Activated naive CD8-positive, alpha-beta T cell treated with anti-CD3 and anti-CD28 coated beads, Interleukin-2, amount 50 U/mL, for 24 hours (primary cell): ENCODE measurements at places on chromosomes 6 and 20.

GRCh38 chr6:14707971-14708465, 537.9 kb upstream of the JARID2 start:
- DNase-seq, result no peak
- peaks cover 57% of the 10 kb centered on the region for H3K4me1 ChIP-seq
- H3K36me3 ChIP-seq, result peaks cover 2% of the 10 kb centered on the region

DNA sequence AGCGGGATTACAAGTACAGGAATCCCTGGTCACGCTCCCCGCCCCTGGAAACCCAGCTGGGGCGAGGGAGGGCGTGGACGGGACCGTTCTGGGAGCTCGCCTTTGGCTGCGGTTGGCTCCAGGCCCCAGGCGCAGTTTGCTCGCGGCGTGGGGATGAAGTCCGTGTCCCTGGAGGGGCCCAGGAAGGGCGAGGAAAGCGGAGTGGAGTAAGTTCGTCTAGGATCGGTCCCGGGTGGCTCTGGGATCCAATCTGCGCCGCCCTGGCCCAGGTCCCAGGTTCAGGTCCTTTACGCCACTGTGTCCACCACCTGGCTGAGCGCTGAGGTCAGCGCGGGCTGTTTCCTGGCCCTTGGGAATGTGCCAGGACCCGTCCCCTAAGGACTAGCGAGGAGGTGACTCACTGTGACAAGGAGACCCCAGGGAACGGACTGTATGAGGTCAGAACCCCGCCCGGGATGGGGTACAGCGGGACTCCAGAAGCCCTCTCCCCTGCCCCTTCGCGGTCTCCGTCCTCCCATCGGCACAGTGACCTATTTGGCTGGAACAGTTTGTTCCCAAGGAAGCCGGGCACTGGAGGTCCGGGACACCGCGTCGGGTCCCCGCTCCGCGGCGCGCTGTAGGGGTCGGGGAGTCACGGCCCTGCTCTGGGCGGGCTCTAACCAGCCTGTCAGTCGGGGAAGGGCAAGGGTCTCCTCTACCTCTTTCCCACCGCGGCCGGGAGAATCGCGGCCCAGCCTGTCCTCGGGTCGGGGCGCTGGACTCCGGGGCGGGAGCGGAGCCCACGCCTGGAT, 724 bp downstream of the CDKN1A start:
- H3K4me1 ChIP-seq, result peaks cover 64% of the 10 kb centered on the region
- H3K4me3 ChIP-seq, result peak overlapping the region; percentile 91
- peak; percentile 33 for DNase-seq
- H3K27me3 ChIP-seq, result peaks cover 14% of the 10 kb centered on the region

DNA sequence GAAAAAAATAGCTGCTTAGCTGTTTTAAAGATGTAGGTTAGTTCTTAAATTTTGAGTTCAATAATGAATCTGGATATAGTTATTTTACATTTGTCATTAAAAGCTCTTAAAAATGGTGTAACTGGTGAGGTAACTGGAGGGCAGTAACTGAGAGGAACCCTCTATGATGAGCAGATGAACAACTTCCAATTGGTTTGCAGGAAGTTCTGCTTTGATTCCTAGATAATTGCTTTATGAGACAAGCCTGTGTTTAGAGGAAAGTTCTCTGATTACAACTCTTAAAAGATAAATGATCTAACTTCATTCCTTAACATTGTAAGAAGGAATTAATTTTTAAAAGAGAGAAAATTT, 8.5 kb downstream of the MYLIP start:
- H3K27ac ChIP-seq, result peak overlapping the region; percentile 92
- H3K4me3 ChIP-seq, result peak overlapping the region; percentile 71
- DNase-seq, result no peak
- no peaks in the 10 kb centered on the region for H3K27me3 ChIP-seq
- peaks cover 72% of the 10 kb centered on the region for H3K4me1 ChIP-seq
- H3K36me3 ChIP-seq, result peaks cover 20% of the 10 kb centered on the region

DNA sequence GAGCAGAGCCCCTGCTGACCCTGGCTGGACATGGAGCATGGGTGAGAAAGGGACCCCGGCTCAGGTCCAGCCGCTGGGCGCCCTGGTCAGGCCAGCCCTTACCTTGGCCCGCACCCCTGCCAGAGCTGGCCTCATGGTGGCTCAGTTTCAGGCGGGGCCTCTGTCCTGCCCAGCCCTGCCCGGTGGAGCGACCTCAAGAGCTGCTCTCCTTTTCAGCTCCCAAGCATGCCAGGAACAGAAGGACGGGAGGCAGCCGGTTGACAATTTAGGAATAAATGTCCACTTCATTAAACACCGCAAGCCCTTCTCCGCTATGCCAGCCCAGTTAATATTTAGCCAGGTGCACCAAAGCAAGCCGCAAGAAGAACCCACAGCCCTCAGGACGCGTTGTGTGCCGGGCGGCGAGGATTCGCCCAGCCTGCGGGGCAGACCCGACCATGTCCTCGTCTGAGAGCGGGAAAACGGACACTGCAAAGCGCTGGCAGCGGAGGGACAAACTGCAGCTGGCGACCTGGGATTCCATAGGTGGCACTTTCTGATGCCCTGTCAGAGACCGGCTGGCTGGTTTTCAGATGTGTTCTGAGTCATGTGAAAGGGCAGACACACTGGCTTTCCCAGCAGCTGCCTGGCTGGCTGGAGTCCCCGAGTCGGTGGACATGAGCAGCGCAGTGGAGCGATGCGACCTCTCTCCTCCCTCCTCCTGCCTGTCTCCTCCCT, 221.9 kb downstream of the TTLL2 start:
- no peaks in the 10 kb centered on the region for H3K4me1 ChIP-seq
- no peak overlapping the region for H3K27ac ChIP-seq
- no peak overlapping the region for H3K4me3 ChIP-seq
- H3K36me3 ChIP-seq, result no peaks in the 10 kb centered on the region

DNA sequence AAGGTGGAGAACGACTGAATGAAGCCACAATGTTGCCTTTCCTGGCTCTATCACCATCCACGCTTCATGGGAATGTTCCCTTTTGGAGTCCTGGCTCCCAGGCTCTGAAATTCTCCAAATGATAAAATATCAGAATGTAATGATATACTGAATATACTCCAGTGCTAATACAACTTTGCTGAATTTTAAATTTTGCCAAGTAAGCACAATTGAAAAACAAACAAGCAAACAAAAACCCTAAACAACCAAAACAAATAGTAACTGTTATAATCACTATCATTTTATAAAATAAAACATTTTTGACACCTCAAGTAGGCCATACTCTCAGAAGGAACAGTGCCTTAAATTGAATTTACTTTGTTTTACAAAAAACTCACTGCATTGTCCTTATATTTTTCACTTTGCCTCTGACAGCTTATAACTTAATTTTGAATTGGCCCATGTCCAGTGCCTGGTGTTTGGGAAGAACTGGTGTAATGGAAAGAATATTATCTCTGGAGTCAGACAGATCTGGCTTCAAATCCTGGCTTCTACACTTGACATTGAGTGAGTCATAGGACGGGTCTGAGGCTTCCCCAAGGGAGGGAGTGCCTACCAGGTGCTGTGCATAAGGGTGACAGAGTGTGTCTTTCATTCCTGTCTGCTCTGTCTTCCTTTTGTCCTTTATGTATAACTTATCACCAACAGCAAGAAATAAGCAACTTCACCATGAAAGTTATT, 698.3 kb downstream of the EPM2A start:
- no peak overlapping the region for H3K4me3 ChIP-seq
- no peaks in the 10 kb centered on the region for H3K4me1 ChIP-seq
- no peaks in the 10 kb centered on the region for H3K36me3 ChIP-seq

GRCh38 chr6:57307850-57308249, 9.6 kb upstream of the PRIM2 start:
- H3K27ac ChIP-seq, result no peak overlapping the region
- H3K4me1 ChIP-seq, result no peaks in the 10 kb centered on the region
- H3K36me3 ChIP-seq, result no peaks in the 10 kb centered on the region

- H3K27ac ChIP-seq, result no peak overlapping the region
- H3K4me3 ChIP-seq, result no peak overlapping the region
- H3K4me1 ChIP-seq, result no peaks in the 10 kb centered on the region
- H3K36me3 ChIP-seq, result no peaks in the 10 kb centered on the region
- no peak for DNase-seq
These were observed 13.0 kb downstream of the SLC35F1 start for GRCh38 chr6:117919775-117920729.

DNA sequence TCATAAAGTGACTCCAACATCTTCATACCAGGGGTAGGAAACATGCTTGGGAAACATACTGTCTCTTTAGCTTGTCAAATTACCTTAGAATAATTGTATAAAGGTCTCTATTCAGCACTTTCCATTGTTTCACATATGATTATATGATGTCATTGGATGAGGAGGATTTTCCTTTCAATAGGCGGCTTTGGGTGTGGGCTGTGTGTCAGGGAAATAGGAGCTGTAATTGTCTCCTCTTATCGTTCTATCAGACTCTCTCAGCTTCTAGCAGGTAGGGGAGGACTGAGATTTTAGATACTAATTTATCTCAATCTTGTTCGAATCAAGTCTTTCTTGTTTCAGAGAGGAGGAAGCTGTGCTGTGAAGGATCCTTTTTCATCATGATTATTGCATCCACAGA, 179.4 kb upstream of the OLIG3 start:
- H3K36me3 ChIP-seq, result no peaks in the 10 kb centered on the region
- H3K4me1 ChIP-seq, result peaks cover 30% of the 10 kb centered on the region
- H3K27ac ChIP-seq, result no peak overlapping the region
- peaks cover 22% of the 10 kb centered on the region for H3K27me3 ChIP-seq
- no peak for DNase-seq
- no peak overlapping the region for H3K4me3 ChIP-seq

GRCh38 chr6:87870556-87870955, 168.5 kb upstream of the AKIRIN2 start:
- H3K27ac ChIP-seq, result no peak overlapping the region
- peaks cover 18% of the 10 kb centered on the region for H3K27me3 ChIP-seq
- H3K4me1 ChIP-seq, result no peaks in the 10 kb centered on the region
- H3K36me3 ChIP-seq, result no peaks in the 10 kb centered on the region
- H3K4me3 ChIP-seq, result no peak overlapping the region

- DNase-seq, result no peak
- H3K4me1 ChIP-seq, result peaks cover 2% of the 10 kb centered on the region
- no peak within 1 kb of the TSS for H3K4me3 ChIP-seq
- H3K36me3 ChIP-seq, result no peaks in the 10 kb centered on the region
- no peak within 1 kb of the TSS for H3K27ac ChIP-seq
These were observed at the start of gene EEF1A2 for GRCh38 chr20:63498960-63499337. TSS of gene EEF1A2 (minus strand) at chr20:63499083. CDS start at chr20:63497763, 1,320 bp downstream.

- peak overlapping the region; percentile 85 for H3K27ac ChIP-seq
- no peaks in the 10 kb centered on the region for H3K27me3 ChIP-seq
- no peaks in the 10 kb centered on the region for H3K36me3 ChIP-seq
- peaks cover 30% of the 10 kb centered on the region for H3K4me1 ChIP-seq
- peak; percentile 53 for DNase-seq
These were observed 524 bp downstream of the C20orf203 start for GRCh38 chr20:32672982-32673851.

GRCh38 chr6:69865126-69865525, 1.2 kb upstream of the COL19A1 start:
- DNase-seq, result no peak
- H3K36me3 ChIP-seq, result peaks cover 2% of the 10 kb centered on the region
- H3K4me1 ChIP-seq, result peaks cover 34% of the 10 kb centered on the region
- no peak overlapping the region for H3K4me3 ChIP-seq
- H3K27me3 ChIP-seq, result peaks cover 27% of the 10 kb centered on the region

- peaks cover 5% of the 10 kb centered on the region for H3K27me3 ChIP-seq
- H3K4me3 ChIP-seq, result no peak overlapping the region
- H3K36me3 ChIP-seq, result no peaks in the 10 kb centered on the region
- H3K4me1 ChIP-seq, result no peaks in the 10 kb centered on the region
- no peak for DNase-seq
- no peak overlapping the region for H3K27ac ChIP-seq
These were observed 177.4 kb downstream of the TAF4 start for GRCh38 chr20:61888101-61888865.

DNA sequence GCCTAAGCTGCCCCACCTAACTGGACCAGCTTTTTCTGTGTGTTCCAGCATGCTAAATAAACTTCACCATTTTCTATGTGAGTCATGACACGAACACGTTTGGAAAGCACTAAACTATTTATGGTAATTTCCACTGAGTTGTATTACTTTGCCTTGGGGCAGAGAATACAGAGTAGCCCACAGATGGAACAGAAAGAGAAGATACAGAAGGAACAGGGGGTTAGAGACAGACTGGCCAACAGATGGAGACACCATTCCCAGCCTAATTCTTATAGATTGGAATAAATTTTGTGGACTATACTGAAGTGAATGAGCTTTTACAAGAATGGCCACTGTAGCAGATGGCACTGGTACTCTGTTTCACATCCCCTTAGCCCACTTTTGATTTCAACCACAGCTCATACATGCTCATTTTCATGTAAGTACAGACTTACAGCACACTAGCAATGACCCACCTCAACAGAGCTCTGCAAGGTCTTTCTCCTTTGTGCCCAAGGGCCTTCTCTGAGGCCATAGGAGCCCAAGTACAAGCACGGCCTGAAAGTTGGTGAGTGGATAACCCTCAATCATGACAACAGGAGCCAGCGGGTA, 13.1 kb upstream of the NT5DC1 start:
- no peak for DNase-seq
- peaks cover 9% of the 10 kb centered on the region for H3K27me3 ChIP-seq
- H3K27ac ChIP-seq, result peak overlapping the region; percentile 64
- H3K4me1 ChIP-seq, result peaks cover 4% of the 10 kb centered on the region

DNA sequence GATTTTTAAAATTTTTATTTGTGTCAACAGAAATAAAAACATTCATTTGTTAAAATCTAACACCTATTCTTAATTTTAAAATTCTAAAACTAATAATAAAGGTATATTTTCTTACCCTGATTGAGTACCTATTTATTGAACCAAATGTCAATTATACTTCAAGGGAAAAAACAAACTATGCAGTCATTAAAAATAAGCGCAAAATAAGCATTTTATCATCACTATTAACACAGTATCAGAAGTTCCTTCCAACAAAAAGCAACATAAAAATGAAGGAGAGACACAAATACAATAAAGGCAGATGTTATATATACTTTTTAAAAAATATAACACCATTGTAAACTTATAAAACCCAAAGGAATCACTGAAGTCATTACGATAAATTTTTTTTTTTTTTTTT, 52.7 kb downstream of the ZHX3 start:
- H3K27me3 ChIP-seq, result no peaks in the 10 kb centered on the region
- no peak for DNase-seq
- no peak overlapping the region for H3K27ac ChIP-seq

DNA sequence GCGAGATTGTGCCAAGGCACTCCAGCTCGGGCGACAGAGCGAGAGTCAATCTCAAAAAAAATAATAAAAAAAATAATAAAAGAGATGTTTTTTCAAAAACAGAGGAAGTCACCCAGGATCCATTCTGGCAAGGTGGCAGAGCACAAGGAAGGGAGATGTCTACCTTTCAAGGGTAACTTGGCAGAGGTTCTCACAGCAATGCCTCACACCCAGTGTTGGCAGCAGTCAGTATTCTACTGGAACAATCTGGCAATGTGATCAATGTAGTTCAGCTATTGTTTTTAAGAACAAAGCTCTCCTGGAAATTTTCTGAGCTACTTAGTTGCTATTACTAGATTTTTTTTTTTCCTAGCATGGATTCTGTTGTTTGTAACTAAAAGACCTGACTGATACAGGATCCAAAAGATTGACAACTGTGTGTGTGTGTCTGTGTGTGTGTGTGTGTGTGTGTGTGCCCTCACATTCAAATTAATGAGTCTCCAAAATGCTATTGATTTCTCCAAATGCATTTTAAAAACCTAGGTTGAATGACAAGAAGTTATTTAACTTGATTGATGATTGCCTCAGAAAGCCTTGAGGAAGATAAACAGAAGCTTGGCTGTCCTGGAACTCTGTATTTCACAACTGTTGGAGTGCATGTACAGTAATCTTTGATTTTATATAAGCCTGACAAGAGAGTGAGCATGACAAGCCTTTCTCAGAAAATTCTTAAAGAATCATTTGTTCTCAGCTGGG, 114.1 kb upstream of the RREB1 start:
- no peaks in the 10 kb centered on the region for H3K4me1 ChIP-seq
- no peak overlapping the region for H3K4me3 ChIP-seq
- H3K27me3 ChIP-seq, result peaks cover 6% of the 10 kb centered on the region
